ENCODE measurements at places on chromosomes 7 and 10. TPM values are rescaled to one million over a fixed set of nuclear protein-coding genes. Genes with fewer than 3 reads are reported as not detected.

- DNase-seq = no peak
Measured at GRCh38 chr7:45295222-45295621, 137.6 kb downstream of the RAMP3 start.

DNA sequence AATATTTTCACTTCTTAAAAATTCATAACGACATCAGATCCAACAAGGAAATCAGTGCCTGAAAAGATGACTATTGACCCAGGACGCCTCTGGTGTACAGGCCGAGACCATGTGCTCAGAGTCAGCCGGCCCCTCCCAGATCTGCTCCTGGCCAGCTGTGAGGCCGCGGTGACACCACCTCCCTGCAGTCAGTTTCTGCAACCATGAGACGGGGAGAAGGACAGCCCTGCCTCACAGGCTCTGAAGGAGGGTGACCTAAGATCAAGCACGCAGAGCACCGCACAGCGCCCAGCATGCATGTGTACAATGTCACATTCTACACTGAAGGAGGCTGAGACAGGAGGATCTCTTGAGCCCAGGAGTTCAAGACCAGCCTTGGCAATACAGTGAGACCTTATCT lies 2.6 kb upstream of the GPER1 start:
- DNase-seq = no peak

- DNase-seq = peak; percentile 81
Measured at GRCh38 chr10:14084875-14085274, 245.8 kb downstream of the FRMD4A start.

DNA sequence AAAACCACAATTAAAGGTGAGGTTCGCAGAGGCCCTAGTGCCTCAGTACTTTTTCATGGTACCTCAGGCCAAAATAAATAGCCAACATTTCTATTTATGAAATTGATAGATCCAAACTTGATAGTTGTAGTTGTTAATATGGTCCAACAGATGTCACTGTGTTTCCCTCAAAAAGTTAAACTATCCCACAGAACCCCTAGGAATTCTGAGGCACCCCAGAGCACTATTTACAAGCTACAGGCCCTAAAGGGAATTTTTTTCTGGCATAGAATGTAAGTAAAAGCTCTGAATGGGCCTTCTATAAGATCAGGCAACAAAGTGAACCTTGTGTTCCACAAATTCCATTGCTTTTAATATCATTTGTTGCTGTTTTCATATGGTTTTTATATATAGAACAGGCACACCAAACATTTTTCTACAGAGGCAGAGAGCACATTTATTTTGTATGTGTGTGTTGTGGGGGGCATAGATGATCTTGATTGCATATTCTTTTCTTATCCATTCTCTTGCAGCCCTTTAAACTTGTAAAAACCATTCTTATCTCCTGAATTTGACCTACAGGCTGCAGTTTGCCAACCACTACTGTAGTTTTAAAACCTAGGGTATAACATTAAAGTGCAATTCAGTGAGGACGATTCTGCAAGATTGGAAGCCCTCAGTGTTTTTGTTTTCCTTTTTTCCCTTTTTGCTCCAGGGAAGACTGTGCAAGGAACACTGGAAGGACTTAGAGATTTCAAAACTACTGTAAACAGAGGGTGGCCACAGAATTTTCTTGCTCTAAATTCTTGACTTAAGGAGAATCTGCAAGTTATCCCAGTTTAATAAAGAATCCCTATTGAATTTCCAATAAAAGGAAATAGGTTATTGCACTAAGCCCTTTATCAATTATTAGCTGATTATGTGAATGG lies 3.5 kb upstream of the ARL4A start:
- no peak for DNase-seq

GRCh38 chr10:74373059-74373458 lies 222.0 kb downstream of the ADK start:
- no peak for DNase-seq

- no peak for DNase-seq
Measured at GRCh38 chr7:107130487-107131220, 38.1 kb upstream of the HBP1 start.

- no peak for DNase-seq
Measured at GRCh38 chr10:131689954-131690757, 210.7 kb upstream of the PPP2R2D start.

GRCh38 chr10:84766923-84767322 lies 438.5 kb downstream of the CCSER2 start:
- no peak for DNase-seq

- no peak for DNase-seq
Measured at GRCh38 chr10:85864868-85865526, 501.6 kb downstream of the GRID1 start.

DNA sequence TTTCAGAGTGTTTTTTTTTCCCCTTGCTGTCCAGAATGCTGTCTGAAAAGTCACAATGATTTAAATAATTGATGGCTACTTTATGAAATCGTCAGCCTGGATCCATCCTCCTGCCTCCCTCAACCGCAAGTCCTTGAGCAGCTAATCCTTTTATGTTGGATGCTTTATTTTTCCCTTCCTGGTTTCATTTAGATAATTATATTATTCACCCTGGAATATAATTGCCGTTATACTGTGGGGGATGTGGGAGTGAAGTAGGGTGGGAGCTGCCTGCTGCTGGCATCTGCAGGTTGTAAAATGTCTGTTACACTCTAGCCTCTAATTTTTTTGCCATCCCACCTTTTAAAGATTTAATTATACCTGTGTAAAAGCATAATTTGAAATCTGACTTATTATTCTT lies 290.5 kb upstream of the LRGUK start:
- no peak for DNase-seq

GRCh38 chr10:99768556-99768955 lies 13.9 kb upstream of the ABCC2 start:
- DNase-seq = no peak

- DNase-seq = no peak
Measured at GRCh38 chr7:43642897-43643630, 60.2 kb downstream of the STK17A start.

DNA sequence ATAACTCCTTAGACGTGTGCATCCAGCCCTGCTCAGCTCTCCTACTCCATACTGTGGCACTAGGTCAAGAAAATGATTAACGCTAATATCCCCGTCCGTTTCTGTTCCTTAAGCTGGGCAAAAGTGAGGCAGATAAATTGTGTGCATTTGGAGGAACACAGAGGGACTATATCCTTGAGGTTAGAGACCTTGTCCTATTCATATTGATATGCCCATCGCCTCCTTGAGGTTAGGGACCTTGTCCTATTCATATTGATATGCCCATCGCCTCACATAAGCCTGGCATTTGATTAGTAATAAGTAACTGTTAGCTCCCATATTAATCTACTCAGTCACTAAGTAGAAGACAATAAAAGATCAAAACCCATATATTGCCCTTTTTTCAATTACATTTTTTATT lies 12.9 kb upstream of the TAX1BP1 start:
- DNase-seq = no peak

GRCh38 chr7:51141451-51142003 lies 175.1 kb downstream of the COBL start:
- DNase-seq = no peak

DNA sequence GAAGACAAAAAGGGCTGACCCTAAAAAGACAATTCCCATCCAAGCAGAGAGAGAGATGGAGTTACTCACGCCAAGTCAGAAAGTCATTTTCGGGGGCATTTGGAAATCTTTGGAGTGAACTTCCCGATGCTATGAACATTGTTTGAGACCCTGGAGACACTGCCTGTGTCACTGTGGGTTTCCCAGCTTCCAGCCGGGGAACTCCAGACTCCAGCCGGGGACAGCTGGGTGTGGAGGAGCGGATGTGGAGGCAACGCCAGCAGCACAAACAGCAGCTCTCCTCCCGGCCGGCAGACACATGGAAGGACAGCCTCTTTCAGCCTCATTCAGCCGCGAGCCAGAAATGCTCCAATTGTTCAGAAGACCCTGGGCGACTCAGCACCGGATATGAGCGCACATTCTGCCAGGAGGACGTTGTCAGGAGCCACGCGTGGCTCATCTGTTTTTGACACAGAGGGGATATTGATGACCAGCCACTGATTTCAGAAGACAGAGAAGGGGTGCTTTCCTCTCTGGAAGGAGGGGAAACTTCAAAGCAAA lies 97.6 kb downstream of the PRPF18 start:
- no peak for DNase-seq

GRCh38 chr10:12670004-12670403 lies 320.7 kb downstream of the CAMK1D start:
- no peak for DNase-seq

- no peak for DNase-seq
Measured at GRCh38 chr10:78744491-78745090, 324.2 kb upstream of the ZMIZ1 start.

DNA sequence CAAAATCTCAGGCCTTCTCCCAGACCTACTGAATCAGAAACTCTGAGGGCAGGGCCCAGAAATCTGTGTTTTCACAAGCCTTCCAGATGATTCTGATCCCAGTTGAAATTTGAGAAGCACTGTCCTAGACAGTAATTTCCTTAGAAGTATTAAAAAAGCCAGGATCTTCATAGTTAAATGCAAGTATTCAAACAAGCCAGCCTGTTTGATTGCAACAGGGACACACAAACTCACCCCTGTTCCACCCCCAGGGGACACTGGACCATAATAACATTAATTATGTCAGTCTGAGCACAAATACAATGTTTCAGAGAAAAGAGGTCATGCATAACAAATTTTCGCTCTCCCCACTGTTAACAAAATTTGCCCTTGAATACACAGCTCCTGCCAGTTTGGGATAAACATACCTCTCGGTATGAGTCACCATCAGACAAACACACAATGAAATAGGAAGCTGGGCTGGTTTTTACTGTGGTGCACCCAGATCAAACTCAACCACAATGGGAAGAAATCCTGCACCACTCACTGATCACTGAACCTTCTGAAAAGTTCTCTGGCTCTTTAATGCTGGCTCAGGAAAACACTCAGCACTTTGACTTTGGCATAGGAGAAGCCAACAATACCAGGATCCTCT lies 34.3 kb downstream of the ABLIM1 start:
- peak; percentile 96 for DNase-seq

- peak; percentile 1 for DNase-seq
Measured at GRCh38 chr7:152176797-152177196, 151.3 kb downstream of the GALNT11 start.

DNA sequence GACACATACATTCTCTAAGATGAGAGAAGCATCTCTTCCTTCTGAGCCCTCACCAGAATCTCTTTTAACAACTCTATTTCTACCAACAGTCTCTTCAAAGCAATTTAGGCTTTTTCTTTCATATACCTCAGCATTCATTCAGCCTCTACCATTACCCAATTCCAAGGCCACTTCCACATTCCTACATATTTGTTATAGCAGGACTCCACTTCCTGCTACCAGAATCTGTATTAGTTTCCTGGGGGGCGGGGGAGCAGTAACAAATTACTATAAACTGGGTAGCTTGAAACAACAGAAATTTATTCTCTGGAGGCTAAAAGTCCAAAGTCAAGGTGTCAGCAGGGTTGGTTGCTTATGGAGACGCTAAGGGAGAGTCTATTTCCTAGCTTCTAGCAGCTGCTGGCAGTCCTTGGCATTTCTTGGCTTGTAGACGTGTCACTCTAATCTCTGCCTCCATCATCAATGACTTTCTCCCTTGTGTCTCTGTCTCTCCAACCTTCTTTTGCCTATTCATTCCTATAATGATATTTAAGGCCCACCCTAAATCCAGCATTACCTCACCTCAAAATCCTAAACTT lies 7.4 kb downstream of the PRPS1L1 start:
- DNase-seq = no peak

DNA sequence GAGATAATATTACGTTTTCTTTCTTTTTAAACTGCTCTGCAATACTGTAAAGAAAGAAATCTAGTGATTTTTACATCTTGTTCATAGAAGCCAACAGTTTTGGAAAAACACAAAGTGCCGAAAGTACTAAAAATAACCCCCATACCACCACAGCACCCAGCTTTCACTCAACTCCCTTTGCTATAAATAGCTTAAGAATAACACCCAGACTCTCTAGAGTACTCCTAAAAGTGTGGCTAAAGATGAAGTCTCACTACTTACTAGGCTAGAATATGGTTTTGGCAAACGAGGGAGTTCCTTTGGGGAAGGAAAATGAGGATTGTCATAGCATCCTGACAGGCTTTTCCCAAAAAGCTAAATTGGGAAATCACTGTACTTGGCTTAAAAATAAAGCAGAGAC lies 151.8 kb upstream of the ANK3 start:
- no peak for DNase-seq

GRCh38 chr10:48634984-48635557 lies 30.2 kb upstream of the ARHGAP22 start:
- no peak for DNase-seq

DNA sequence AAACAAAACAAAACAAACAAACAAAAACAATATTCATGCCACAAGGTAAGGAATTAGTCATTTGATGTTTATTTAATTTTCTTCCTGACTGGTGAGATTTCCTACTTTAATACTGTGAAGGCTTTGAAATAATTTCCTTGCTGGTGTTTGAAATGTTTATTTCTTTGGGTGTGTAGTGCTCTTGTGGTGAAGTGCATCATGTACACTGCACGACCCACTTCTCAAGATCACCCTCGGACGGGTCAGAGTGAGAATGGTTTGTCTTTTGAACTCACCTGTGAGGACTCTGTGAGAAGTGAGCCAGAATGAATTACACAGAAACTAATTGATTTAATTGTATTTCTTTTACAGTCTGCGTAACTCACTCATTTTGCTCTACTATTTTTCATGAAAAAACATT lies 1211.5 kb downstream of the SORCS1 start:
- DNase-seq = no peak

- peak; percentile 63 for DNase-seq
Measured at GRCh38 chr10:79093658-79094411, 25.1 kb downstream of the ZMIZ1 start.

GRCh38 chr7:129008645-129009414 lies 46.1 kb downstream of the TNPO3 start:
- DNase-seq = no peak

- DNase-seq = no peak
Measured at GRCh38 chr7:126972571-126972970, 280.2 kb downstream of the GRM8 start.

The DYDC2 gene
- not detected for total RNA-seq

The PRSS58 gene
- not detected for total RNA-seq

The IGFBP3 gene
- 386 TPM for total RNA-seq

The CYP3A7 gene
- not detected for total RNA-seq

The EPHA1 gene
- 39.3 TPM for total RNA-seq

The LOXL4 gene
- total RNA-seq = 2.5 TPM

The FAM237B gene
- total RNA-seq = not detected

The TMEM236 gene
- total RNA-seq = 0.20 TPM

The CABCOCO1 gene
- total RNA-seq = not detected

The GDI2 gene
- total RNA-seq = 196 TPM

All from PC-9 (cell line).